Tibial nerve (tissue), 4 donors: ENCODE measurements at places on chromosomes 5 and 9.

DNA sequence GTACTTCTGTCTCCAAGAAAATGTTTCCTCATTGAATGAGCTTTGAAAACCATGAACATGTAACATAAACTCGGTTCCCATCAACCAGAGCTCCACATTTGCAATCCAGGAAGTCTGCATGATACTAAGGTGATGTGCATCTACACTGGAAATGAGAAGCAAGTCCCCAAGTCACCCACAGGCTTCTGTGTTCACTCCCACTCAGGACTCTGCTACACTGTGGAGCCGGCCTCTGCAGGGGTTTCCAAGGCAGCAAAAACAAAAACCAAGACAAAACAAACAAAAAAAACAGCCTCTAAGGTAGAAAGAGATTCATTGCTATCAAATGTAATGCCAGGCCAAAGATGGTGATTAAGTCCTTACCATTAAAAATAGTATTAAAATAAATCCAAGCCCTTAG lies 593.7 kb downstream of the IRX1 start:
- no peak for DNase-seq

GRCh38 chr5:178551059-178551458 lies 39.1 kb downstream of the COL23A1 start:
- DNase-seq, result no peak

GRCh38 chr9:86324308-86324707 lies 29.9 kb downstream of the TUT7 start:
- no peak for DNase-seq

DNA sequence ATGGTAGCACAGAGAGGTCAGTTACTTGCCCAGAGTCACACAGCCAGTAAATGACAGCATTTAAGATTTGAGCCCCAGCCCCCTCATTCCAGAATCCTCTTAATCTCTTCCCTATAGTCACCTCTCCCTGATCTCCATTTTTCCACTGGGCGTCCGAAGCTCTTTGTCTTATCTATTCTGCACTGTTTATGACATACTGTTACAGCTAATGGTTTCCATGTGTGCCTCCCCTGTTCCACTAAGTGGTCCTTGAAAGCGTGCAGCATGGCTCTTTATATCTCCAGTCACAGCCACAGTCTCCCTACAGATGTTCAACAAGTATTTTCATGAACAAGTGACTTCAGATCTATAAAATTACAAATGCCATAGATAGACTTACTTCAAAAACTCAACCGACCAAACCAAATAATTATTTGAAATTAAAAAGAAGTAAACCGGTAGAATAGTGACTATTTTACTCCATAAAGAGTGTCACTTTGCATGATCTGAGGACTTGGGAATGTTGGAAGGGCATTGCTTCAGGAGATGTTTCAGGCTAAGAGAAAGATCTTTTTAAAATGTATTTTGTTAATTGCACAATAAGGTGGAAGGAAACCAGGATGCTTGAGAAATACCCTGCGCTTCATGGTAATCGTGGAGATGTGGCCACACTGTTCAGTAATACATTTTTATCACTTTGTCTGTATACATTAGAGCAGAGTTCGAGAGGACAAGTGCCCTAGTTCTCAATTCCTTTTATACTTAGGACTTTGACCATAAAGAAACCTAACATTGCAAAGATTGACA lies 237.2 kb downstream of the FBXL7 start:
- DNase-seq, result no peak

GRCh38 chr9:33164138-33164809 lies 2.9 kb downstream of the B4GALT1 start:
- DNase-seq, result peak; percentile 37

GRCh38 chr5:36507332-36507952 lies 99.0 kb upstream of the SLC1A3 start:
- peak; percentile 72 for DNase-seq

DNA sequence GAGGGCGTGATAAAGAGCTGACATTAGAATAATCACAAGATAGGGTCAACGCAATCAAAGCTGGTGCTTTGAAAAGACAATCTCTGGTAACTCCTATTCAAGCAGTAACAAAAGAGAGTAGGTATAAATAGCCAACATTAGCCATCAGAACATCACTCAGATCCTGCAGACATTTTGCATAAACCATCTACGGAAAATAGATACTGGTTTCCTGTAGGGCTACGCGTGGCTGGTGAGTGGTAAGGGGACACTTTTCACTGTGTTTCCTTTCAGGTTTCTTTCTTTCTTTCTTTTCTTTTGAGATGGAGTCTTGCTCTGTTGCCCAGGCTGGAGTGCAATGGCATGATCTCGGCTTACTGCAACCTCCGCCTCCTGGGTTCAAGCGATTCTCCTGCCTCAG lies 22.3 kb downstream of the TTF1 start:
- no peak for DNase-seq

DNA sequence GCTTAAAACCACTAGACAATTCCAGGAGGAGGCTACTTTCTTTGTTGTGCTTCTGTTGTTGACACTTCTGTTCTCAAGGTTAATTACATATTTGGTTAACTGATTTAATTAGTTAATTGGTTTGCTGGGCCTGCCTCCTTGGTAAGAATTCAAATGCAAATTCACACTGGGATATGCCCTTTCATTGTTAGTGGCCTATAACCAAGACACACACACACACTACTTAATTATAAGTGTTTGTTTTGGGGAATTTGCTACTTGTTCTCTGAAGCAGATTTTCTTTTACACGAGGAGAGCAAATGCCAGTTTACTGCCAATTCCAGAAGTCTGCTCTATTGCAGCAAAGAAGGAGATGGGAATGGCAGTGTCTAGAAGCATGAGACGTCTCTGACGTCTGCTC lies 101.6 kb upstream of the BASP1 start:
- DNase-seq, result no peak

DNA sequence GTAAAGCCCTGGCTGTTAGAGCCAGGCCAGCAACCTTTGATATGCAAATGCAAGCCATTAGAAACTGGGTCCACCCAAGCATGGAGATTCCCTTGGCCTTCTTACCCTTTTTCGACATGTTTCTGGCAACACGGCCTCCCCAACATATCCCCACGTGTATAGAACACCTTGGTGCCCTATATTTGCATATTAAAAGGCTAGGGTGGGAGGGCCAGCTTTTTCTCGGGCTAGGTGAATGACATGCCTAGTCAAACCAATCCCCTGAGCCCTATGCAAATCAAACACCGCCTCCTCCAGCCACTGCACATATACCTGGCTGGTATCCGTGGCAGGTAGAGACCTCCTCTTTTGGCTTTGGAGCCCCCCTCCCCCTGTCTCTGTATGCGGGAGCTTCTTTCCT lies 55.6 kb upstream of the ZFR start:
- no peak for DNase-seq

DNA sequence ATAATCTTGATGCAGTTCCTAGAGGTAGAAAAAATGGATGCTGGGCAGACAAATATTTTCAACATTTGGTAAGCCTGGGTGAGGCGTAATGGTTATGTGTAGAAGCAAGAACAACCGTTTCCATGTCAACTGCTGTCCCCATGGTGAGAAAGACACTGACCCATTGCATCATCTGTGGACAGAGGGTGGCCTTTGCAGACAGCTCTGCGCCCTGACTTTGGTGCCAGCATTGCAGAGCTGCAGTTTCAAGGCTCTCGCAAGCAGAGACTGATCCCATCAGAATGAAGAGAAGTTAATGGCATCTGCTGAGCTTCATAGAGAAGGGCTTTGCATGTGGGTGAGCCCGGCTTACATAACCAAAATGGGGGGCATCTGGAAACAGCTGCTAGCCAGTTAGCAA lies 179.0 kb upstream of the ADRA1B start:
- DNase-seq, result peak; percentile 25

DNA sequence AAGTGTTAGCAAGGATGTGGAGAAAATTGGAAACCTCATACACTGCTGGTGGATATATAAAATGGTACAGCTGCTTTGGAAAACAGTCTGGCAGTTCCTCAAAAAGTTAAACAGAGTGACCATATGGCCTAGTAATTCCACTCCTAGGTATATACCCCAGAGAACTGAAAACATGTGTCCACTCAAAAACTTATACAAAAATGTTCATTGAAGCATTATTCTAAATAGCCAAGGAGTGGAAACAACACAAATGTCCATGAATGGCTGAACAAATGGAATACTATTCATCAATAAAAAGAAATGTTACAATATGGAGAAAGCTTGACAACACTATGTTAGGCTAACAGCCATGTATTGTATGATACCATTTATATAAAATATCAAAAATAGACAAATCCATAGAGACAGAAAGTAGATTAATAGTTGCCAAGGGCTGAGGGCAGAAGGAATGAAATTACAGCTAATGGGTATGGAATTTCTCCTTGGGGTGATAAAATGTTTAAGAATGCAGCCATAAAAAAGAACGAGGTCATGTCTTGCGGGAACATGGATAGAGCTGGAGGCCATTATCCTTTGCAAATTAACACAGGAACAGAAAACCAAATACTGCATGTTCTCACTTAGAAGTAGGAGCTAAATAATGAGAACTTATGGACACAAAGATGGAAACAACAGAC lies 33.6 kb upstream of the FBP1 start:
- no peak for DNase-seq

DNA sequence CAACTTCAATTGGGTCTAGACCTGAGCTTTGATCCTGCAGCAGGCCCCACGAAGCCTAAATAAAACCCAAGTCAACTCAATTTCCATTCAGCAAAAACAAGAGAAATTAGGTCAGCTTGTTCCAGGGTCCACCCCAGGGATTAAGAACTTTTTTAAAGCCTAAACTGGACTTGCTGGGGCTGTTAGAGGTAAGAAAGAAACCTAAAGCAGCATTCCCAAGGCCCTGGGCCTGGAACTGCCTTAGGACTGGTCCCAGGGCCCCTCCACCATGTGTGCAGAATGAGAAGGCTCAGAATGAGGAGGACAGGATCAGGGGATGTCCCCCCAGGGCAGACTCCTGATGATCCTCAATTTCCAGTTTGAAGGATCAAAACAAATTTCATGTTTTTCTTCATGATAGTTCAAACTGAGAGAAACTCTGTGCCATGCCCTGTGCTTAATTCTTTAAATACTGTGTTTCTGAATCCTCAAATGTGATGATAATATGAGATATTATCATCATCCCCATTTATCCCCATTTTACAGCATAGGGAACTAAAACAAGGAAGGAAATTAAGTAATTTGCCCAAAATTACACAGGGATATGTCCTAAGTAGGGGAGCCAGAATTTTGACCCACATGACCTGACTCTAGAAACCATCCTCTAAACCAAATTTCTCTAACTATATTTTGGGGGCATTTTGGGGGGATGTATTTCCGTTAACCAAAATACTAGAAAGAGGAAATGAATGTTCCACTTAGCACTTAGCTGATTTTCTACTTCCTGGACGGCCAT lies 64.5 kb downstream of the DENND1A start:
- no peak for DNase-seq

DNA sequence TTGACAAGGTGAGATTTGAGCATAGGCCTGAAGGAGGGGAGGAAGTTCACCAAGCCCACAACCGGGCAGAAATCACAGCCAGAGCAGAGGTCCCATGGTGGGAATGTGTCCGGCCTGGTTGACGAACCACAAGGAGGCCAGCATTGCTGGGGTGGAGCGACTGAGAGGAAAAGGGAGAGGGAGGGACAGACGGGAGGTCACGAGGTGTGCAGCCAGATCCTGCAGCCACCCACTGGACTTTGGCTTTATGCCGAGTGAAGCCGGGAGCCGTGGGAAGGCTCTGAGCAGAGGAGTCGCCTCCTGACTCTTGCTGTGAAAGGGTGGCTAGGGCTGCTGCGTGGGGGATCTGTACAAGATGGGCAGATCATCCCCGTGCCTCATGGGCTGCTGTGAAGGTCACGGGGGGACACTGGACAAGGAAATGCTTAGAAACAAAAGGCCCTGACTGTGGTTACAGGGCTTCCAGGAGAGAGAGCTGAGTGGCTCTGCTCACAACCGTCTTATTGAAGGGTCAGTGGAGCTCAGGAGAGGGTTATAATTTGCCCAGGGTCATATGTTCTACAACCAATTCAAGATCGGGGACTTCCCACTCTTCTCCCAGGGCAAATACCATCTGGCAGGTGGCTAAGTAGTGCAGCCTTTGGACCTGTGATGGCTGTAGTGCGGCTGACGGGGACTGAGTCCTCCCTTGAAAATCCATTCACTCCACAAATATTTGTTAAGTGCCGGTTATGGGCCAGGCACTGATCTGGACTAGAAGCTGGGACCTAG lies 15.6 kb upstream of the CD74 start:
- no peak for DNase-seq

GRCh38 chr9:16809912-16810610 lies 60.4 kb downstream of the BNC2 start:
- no peak for DNase-seq

GRCh38 chr5:122772446-122772845 lies 2.4 kb upstream of the SNX2 start:
- DNase-seq, result no peak

DNA sequence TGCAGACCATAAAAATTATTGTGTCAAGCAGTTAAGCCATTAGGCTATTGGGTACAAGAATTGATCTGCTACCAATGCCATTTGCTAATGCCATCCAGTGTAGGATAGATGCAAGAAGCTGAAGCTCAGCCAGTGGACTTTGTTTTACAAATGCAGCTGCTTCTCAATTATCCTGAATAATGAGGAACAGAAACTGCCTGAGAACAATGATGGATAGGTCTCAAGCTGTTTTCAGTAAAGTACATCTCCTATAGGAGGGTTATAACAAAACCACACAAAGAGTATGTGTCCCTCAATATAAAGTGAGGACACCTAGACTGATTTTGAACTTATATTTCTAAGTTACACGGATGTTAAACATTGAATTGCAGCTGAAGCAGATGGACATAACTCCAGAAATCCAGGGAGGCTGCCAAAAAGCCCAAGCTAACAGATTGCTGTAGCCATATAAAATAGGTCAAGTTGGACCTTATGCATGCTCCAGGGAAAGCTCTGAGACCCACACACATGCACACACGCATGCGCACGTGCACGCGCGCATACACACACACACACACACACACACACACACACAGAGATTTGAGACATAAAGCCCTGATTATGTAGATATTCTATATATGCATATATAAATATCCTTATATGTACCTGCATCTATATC lies 482.7 kb upstream of the CD180 start:
- DNase-seq, result no peak

GRCh38 chr5:78557601-78558000 lies 91.0 kb downstream of the LHFPL2 start:
- no peak for DNase-seq

GRCh38 chr5:114319821-114320220 lies 42.0 kb upstream of the KCNN2 start:
- no peak for DNase-seq

DNA sequence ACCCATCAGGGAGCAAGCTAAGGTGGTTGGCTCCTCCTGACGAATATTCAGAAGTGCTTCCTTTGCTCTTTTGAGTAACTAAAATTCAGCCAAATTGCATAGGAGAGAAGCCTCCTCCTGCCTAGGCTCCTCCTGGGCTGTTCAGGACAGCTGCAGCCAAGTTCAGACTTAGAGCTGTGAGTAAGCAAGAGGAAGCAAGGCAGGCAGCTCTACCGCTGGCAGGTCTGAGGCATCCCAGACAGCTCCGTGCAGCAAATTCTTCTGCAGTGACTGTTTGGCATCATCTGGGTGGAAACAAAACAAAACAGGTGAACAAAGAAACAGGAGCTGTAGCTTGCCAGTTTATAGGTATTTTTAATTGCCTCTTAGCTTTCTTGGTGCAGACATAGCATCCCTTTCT lies 421.0 kb downstream of the GADD45G start:
- DNase-seq, result no peak
